ENCODE measurements at places on chromosomes 4 and X. TPM values are rescaled to one million over a fixed set of nuclear protein-coding genes. Genes with fewer than 3 reads are reported as not detected.

Gene GLUD2
- total RNA-seq, result 1.4 TPM

Gene EGF
- 3.5 TPM for total RNA-seq

Gene KLHL4
- total RNA-seq, result 1.6 TPM

Gene GAGE1
- total RNA-seq, result not detected

Gene MTNR1A
- not detected for total RNA-seq

Gene SUPT20HL2
- not detected for total RNA-seq

Gene ITGB1BP2
- 1.4 TPM for total RNA-seq

Gene PLP1
- 0.59 TPM for total RNA-seq
